Activated T-cell treated with anti-CD3 and anti-CD28 coated beads, Interleukin-2, amount 50 U/mL, for 72 hours (primary cell): ENCODE measurements at places on chromosomes 2 and 18.

GRCh38 chr18:44046376-44046975, 634.2 kb upstream of the SETBP1 start:
- no peak for DNase-seq

- no peak for DNase-seq
Measured at GRCh38 chr18:33596178-33596854, 18.3 kb downstream of the ASXL3 start.

DNA sequence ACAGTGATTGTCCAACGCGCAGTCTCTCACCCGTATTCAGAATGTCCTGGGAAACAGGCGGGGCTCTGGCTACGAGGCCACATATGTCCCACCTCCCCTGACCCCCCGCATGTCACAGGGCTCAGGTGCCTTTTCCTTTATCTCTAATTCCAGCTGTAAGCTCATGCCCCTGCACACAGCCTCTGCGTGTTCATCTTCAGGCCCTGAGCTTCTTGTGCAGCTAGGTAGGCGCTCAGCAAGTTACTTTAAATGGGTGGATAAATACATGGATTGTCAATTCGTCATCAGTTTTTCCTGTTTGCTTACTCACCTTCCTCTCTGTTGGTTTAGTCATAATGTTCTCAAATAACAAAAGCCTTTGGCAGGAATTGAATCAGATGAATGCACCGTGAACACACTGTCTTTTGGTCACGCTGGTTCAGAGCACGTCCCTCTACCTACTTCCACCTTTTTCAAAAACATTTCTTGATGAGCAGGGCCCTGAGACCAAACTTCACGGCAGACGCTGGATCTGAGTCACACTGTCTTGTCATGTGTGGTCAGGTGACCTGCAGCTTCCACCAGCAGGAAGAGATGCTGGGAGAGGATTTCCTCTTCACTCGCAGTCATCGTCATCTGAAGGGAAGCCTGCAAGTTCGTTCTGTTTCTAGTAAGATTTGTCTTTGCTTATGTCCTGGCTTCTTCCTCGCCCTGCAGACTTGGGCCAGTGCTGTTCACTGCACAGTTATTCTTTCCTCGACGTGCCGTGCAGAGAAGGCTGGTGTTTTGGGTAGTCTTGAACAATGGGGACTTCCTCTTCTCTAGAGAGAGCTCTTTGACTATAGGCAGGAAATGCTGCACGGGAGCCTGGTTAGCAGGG, 138.1 kb downstream of the PTGR3 start:
- peak; percentile 69 for DNase-seq

DNA sequence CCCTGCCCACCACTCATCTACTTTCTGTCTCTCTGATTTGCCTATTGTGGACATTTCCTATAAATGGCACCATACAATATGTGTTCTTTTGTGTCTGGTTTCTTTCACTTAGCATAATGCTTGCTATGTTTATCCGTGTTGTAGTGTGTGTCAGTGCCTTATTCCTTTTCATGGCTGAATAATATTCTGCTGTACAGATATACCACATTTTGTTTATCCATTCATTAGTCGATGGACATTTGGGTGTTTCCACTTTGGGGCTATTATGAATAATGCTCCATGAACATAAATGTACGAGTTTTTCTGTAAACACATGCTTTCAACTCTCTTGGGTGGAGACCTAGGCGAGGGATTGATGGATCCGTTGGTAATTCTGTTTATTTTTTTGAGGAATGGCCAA, 15.6 kb downstream of the ARL4C start:
- no peak for DNase-seq

DNA sequence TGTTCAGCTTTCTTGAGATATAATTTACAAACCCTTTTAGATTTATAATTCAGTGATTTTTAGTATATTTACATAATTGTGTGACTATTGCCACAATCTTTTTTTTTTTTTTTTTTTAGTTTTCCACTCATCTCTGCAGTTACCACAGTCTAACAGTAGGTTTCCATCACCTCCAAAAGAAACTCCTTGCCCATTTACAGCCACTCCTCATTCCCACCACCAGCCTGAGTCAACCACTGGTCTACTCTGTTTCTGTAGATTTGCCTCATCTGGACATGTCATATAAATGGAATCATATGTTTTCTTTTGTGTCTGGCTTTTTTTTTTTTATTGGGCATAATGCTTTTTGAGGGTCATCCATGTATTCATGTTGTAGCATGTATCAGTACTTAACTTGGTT, 16.1 kb downstream of the MTX2 start:
- DNase-seq: no peak

DNA sequence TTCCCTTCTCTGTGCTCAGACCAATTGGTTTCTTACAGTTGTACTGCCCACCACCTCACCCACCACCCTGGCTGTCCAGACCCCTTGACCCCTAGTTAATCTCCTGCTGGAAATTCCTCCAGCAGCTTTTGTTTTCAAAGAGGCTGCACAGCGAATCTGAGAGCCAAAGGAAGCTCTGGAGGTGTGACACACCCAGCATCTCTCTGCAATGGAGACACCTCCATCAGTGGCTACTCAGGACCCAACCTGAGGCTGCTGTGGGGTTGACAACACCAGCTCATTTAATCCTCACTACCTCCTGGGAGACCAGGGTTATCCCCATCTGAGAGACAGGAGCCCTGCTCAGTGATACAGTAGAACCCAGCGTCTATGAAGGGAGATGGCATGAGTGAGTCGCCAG, 86.4 kb downstream of the BIN1 start:
- no peak for DNase-seq

DNA sequence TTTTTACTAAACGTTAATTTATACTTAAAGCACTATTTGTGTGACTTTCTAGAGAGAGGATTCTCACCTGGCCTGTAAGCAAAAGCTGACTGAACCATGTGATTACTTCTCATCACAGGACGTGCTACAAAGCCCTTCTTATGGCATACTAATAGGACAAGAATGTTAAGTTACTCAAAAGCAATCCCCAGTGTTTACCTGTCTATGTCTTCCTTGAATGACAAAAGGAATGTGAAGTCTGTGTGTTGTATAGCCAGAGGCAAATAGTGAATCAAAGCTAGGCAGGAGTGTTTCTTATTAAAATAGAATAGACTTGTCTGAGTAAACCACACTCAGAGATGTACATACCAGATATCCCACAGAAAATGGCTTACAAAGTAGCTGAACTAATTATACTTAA, 1465.5 kb downstream of the SUCLG1 start:
- DNase-seq: no peak

- DNase-seq: no peak
Measured at GRCh38 chr2:108385411-108386071, 7.8 kb downstream of the SULT1C4 start.

DNA sequence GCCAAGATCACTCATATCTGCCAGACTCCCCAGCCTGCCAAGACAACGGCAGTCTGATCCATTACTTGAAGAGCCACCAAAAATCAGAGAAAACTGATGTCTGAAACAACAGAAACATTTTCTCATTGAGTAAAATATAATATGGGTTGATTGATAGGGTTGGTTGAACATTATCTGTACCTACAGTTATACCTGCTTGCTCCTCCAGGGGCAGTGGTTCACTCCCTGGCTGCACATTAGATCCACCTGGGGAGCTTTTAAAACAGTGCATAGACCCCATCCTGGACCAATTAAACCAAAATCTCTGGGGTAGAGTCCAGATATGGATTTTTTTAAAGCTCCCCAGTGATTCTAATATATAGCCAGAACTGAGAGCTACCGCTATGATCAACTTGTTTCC, 43.6 kb upstream of the SLC14A2 start:
- DNase-seq: no peak

DNA sequence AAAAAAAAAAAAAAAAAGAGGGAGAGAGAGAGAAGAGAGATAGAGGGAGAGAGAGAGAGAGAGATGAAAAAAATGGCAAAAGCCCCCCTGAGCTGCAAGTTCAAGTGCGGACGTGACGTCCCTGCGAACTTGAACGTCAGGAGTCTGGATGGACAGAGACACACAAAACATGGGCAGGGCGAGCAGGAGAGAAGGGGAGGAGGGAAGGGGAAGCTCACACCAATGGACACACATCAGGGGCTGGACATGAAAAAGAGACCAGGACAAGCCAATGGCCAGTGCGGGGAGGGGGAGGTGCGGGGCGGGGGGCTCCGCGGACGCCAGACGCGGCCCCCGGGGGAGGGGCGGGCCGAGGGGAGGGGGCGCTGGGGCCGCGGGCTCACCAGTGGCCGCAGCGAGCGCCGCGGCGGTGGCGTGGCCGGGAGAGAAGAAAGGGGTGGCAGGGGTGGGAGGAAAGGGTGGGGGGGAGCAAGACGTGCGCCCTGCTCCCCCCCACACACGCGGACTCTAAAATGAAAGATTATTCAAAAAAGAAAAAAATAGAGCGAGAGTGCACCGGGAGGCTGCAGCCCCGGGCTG, at the start of gene BCL11A:
BCL11A (minus strand) TSS at position 160 of the 579 bp plus-strand sequence. CDS start 384 bp downstream, outside the sequence.
- DNase-seq: no peak

DNA sequence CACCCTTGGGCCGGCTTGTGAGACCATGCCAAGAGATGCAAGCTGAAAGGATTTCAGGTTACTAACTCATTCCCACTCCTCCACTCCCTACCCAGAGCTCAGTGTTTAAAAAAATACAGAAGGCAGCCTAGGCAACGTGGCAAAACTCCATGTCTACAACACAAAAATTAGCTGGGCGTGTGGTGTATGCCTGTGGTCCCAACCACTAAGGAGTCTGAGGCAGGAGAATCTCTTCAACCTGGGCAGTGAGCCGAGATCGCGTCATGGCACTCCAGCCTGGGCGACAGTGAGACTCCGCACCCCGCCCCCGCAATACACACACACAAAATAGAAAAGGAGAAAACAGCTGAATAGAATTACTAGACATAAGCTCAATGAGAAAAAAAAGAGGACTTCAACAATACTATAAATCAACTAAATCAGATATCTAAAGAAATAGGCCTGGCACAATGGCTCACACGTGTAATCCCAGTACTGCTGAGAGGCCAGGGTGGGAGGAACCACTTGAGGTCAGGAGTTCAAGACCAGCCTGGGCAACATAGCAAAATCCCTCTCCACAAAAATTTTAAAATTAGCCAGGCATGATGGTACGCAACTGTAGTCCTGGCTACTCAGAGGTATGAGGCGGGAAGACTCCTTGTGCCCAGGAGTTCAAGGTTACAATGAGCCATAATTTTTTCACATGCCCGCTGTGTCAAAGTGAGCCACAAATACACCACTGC, 10.1 kb downstream of the IWS1 start:
- no peak for DNase-seq

DNA sequence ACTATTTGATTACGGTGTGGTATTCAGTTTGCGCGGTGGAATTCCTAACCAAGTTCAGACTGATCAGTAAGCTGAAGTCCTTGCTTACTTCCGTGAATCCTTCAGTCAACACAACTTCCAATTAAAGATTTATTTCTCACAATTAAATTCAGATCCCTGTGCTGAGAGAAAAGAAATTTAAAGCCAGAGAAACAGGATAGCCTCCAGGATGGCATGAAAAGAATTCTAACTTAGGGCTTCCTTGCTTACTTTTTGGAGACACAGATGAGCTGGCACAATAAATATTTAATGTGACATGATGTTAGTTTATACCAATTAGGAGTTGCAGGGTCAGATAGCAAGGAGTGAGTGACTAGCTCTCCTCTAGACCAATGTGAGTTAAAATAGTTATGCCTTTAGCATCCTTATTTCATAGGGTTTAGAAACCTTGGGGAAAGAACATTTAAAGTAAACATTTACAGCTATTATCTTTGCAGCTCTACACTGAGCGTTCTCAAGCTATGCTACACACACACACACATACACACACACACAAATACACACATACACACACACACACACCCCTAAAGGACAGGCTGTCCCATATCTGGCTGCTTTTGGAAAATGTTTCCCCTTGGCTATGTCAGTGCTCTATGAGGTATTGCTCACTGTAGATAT, 151.0 kb downstream of the TRIB2 start:
- DNase-seq: no peak

- DNase-seq: no peak
Measured at GRCh38 chr18:56373601-56374000, 264.8 kb downstream of the TXNL1 start.

- no peak for DNase-seq
Measured at GRCh38 chr18:58269931-58270330, 225.9 kb downstream of the NEDD4L start.
